ENCODE measurements at places on chromosomes 1 and 21.

DNA sequence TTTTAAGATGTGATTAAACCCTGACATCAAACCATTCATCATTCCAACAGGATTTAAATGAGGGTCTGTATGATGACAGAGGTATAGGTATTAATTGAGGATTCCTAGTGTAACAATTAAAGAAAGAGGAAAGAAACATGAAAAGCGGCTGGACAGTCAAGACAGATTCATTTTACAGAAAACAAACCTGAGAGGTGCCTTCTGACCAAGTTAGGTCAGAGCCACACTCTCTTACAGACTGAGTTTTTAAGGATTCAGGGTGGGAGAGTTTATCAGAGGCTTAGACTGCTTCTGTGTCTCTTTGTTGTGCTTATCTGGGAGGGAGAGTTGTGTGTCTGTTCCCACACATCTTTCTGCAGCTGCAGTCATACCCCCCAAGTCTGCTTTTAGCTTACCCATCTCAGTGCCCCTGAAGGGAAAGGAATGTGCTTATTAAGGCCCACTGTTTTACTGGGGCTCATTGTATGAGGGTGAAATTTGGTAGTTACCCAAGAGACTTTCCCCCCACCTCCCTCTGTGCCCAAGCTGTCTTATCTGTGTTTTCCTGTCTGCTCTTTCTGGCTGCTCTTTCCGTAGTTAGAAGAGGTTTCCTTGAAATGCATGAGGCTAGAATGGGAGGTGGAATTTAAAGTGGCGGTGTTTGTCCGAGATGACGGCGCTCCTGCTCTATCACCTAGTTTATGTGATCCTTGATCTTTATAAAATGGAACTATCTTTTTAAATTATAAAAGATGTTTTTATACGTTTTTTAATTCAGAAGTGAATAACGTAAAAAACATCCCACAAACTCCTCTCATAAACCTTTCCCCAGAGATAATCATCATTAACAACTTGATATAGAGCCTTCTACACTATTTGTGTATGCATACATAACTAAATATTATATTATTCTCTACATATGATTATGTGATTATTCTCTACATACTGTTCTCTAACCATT is 96.0 kb upstream of the TNFSF4 start:
- no peak for DNase-seq

GRCh38 chr1:87052400-87052799 is 138.0 kb downstream of the HS2ST1 start:
- DNase-seq = no peak

DNA sequence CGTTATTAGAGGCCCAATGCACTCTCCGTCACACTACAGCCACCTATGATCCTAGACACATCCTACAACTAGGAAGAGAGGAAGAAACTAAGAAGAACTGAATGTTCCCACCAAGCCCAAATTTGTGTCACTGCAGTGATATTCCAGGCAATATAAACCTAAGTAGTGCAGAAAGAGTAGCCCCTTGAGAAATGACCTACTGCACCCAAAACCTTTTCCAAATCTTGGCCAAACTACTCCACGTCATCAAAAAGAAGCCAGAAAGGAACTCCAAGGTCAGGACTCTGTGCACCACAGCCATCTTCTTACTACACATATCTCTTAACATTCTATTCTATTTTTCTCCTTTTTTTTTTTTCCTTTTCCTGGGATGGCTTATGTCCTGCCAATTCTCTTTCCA is 60.2 kb downstream of the ADAMTS1 start:
- DNase-seq = no peak

DNA sequence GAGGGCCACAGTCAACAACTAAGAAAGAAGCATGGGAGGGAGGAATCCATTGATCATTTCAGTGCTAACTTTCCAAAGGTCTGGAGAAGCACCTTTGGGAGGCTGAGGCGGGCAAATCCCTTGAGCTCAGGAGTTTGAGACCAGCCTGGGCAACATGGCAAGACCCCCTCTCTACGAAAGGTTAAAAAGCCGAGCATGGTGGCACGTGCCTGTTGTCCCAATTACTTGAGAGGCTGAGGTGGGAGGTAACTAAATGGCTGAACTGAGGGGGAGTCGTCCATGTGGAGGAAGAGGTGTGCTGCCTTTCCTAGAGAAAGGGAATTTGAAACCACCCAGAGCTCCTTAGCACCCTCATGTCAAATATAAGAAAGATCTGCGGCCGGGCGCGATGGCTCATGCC is 16.2 kb downstream of the MASP2 start:
- no peak for DNase-seq

DNA sequence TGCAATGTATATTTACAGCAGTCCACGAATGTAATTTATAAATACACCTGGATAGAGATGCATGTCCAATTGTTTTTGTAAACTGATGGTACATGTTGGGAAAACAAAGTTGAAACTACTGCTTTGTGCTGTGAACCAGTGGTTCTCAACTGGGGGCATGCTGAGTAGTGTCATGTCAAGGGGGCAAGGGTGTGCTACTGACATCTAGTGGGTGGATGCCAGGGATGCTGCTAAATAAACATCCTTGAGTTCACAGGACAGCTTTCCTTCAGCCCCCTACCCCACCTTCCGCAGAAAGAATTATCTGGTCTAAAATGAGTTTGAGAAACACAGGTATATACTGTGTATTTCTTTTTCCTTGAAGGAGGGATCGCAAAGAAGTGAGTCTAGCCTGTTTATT is 95.9 kb downstream of the RASAL2 start:
- no peak for DNase-seq

DNA sequence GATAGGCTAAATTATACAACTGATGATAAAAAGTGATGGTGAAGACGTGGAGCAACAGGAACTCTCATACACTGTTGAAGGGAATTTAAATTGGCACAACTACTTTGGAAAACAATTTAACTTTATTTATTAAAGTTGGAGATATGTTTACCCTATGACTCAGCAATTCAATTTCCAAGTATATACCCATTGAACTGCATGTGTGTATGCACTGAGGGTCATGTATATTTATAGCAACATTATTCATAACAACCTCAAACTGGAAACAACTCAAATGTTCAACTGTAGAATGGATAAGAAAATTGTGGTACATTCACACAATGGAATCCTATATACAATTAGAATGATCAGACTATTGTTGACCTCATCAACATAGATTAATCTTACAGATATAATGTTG is 16.5 kb upstream of the BCAS2 start:
- DNase-seq = no peak

- no peak for DNase-seq
Observed at GRCh38 chr1:100928128-100928527, 32.2 kb downstream of the SLC30A7 start.

DNA sequence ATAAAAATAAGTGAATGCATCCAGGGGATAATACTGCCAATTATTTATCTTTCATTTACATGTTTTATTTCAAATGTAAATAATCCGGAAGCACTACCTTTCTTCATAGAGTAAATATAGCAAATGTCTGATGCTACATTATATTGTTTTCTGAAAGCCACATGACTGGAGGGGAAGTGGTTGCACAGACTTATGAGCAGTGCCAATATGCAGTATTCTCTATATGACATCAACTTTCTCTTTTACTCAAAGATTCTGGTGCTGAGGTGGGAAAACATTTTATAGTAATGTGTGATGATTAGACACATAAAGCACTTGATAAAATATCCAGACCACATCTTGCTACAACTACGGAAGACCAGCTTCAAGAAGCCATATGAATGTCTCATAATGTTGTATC is 314.7 kb downstream of the NEGR1 start:
- DNase-seq = no peak

DNA sequence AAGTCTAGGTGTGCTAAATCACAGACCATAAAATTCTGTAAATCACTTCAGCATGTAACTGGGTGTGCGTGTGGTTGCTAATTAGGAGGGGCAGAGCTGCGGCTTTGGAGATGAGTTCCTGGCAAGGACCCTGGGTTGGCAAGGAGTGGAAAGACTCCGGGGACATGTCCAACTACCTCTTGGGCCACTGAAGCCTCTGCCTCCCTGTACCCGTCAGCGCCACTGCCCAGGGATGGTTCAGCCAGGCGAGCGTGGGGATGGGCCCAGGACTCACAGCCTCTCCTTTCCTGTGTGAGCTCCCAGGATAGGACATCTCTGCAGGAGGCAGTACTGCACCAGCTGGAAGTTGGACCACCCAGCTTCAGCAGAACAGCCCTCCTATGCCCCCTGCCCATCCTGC is 386.4 kb upstream of the VAMP3 start:
- DNase-seq = no peak

GRCh38 chr1:160779626-160780397 is 16.2 kb upstream of the LY9 start:
- DNase-seq = no peak

DNA sequence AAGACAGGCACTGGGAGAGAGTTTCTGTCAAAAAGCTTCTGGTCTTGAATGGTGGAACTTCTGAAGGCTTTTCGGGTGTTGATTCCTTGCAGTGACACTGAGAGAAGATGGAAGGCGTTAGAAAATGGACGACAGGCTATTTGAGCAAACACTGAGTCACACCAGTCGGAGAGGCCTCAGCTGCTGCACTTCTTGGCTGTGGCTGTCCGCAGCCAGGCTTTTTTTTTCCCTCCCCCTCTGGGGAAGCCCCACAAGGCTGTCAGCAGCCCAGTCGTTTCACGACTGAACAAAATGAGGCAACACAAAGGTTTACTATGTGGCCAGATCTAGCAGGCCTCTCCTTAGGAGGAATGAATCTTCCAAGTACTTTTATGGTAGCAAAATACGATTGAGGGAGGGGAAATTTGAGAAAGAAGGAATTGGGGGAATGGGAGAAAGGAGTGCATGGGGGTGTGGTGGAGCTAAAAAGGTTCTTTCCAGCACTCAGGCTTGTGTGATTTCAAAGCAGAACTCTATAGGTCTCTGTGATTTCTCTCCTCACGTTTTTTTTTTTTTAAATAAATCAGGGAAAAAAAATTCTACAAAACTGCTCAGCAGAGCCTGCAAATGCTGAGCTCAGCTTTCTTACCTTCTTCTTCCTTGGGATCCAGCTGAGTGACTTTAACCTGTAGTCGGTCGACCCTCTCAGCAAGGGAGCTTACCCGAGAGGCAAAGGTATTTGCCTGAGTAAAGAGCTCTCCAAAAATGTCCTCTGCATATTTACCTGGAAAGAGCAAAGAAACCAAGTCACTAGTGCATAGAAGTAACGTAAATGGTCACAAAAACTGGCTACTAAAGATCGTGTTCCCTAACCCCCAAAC is 26.1 kb downstream of the GPR3 start:
- no peak for DNase-seq

- DNase-seq = peak; percentile 51
Observed at GRCh38 chr1:182595641-182596240, 6.7 kb upstream of the RNASEL start.

- DNase-seq = no peak
Observed at GRCh38 chr1:57088653-57089052, 122.8 kb upstream of the C8B start.

- DNase-seq = no peak
Observed at GRCh38 chr1:166692346-166692745, 146.9 kb upstream of the POGK start.

DNA sequence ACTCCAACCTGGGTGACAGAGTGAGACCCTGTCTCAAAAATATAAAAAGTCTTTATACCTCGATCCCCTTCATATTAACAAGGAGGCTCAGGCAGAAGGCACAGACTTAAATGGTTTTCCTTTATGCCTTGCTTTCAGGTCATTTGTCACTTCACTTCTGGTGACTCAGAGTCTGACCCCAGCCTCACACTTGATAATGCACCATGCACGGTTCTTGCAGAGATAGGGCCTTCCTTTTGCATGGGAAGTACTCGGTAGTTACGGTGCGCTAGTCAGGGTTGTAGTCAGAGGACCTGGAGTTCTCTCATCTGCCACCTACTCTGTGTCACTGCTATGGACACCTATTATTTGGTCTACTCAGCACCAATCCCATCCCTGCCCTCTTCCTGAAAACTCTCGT is 43.6 kb upstream of the BMP8B start:
- DNase-seq = no peak

DNA sequence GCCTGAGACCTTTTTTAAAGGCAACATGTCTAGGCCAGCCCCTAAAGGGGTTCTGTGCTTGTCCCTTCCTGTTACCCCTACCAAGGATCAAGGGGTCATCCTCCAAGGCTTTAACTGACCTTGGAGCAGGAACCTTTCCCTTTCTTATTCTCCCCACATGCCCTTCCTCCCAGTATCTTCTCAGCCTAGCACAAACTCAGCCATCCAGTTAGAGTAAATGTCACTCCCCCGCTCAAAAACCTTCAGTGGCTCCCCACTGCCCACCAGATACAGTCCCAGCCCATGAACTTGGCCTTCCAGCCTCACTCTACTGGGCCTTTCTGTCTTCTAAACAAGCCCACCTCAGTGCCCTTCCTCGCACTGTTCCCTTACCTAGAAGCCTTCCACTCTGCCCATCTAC is 8.8 kb downstream of the C1QB start:
- no peak for DNase-seq

DNA sequence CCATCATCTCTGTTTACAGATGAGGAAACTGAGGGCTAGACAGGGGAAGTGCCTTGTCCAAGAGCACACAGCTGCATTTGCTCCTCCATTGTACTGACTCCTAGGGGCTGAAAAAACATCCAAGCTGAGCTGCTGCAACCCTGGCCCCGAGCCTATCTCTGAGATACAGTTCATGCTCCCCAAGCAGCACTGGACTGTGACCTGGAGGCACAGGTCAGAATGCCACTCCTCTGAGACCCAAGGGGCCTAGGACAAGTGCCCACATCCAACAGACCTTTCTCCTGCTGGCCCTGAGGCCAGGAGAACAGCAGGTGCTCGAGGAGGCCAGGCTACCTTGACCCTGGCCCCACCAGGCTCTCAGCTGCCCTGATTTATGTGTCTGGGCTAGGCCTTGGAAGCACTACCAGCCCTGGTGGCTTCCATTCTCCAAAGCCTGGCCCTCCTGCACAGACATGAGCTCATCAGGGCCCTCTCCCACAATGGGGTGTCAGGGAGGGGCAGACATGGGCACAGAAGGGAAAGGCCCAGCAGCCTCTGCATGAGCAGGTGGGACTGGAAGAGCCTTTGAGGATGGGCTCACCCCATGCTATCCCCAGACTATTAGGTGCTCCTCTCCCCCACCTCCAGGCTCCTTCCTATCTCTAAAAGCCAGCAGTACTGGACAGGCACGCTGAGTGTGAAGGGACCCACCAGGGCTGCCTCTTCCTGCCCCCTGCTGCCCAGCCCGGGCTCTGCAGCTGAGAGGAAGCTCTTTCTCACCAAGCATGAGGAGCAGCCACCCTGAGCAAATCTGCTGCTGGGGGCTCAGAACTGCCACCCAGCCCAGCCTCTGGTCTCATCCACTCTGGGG is 18.8 kb downstream of the ADGRB2 start:
- no peak for DNase-seq

- DNase-seq = no peak
Observed at GRCh38 chr1:173295391-173295790, 88.3 kb upstream of the TNFSF4 start.

GRCh38 chr21:21156957-21157356 is 158.7 kb downstream of the NCAM2 start:
- DNase-seq = no peak

Data from NCI-H187 treated with DMSO at 0.1 percent for 48 hours (cell line).